HuH-7 (cell line): ENCODE measurements at places on chromosomes 2 and 18.

DNA sequence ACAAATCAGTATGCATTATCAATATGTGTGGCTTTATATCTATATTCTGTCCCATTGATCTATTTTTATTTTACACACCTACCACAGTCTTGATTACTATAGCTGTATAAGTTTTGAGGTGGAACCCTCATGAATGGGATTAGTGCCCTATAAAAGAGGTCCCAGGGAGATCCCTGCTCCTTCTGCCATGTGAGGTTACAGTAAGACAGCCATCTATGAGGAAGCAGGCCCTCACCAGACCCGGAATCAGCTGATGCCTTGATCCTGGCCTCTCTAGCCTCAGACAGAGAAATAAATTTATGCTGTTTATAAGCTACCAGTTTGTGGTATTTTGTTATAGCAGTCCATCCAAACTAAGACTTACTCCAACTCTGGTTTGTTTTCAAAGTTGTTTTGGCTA, 54.9 kb downstream of the HNRNPLL start:
- no peak for DNase-seq

DNA sequence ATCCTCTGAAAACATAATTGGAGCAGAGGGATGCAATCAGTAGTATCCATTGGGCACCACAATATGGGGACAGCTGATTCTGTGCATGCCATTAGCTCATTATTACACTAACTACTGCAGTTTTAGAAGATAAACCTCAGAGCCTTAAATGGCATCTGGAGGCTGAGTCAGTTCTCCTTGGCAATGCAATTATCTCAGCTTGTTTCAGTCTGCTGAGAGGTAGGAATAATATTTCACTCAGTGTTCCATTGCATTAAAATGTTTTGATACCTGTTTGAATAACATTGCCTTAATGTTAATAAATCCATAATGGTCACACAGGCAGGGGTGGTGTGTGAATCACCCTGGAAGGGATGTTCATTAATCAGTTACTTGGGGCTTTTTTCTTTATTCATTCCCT, 309.6 kb downstream of the LRRTM1 start:
- no peak for DNase-seq

- DNase-seq = no peak
Observed at GRCh38 chr2:42768706-42769256, 4.8 kb upstream of the OXER1 start.

DNA sequence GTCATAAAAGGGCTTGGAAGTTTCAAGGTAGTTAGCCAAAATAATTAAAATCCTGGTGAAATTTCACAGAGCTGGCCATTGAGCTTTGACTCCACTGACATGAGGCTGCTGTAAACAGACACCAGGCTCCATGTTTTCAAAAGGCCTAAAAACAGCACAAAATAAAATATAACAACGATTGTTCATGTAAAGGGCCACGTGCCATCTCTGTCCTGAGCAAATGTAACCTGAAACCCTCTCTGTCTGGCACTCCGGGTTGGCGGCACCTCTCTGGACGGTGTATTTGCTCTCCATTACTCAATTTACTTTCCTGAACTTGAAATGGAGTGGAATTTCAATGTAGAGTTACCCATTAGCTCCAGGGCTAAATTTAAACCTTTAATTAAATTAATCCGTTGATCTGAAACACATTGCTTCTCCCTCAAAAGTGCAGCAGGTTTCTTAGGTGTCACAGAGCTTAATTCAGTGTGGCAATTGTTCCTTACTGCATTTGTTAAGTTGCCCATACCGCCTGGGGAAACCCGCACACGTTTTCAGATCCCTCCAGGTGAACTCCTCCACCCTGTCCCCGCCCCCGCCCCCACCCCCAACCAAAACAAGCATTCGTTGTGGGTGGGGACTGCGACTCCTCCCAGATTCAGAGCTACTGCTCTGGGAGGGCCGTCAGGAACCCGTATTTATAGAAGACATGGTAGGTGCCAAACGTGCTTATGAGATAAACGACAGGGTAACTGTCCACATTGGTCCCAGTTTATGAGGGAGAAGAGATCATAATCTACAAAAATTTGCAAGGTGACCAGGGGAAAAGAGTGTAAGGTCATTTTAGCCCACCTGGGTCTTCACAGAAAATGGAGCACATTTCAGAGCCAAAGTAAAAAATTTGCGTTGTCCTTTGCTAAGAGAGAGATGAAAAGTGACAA, 1.2 kb upstream of the CABLES1 start:
- DNase-seq = peak; percentile 77

DNA sequence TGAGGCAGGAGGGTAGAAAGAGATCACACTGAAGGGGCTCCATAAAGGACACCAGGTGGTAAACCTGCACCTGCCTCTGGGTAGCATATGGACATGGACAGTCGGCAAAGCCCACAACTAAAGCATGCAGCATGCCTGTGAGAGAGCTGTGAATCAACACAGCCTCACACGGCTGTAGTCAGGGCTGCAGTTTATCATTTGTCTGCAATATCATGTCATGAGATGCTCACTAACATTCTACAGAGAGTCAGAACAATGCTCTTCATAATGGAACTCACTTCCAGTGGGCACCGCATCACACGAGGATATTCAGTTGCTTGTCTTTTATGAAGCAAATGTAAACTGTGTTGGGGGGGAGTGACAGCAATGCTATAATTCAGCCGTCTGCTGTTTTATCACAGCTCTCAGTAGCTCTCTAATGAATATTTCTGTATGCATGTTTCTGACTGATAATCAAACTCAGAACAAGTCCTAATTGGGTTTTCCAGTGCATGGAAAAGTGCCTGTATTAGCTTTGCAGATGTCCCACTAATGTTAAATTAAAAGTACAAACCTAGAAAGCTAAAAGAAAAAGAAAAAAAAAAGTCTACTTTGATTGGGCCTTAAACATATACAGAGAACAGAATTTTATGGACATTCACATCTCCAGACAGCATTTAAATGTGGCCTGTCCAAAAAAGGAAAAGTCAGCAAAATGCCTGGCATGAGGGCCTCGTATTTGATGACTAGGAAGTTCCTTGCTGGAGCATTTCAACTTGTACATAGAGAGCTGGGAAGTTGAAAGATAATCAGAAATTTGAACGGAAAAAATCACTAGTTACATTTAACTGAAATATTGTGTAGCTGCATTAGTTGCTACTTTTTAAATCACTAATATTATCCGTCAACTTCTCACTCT, 406.1 kb upstream of the SOX11 start:
- DNase-seq = no peak

DNA sequence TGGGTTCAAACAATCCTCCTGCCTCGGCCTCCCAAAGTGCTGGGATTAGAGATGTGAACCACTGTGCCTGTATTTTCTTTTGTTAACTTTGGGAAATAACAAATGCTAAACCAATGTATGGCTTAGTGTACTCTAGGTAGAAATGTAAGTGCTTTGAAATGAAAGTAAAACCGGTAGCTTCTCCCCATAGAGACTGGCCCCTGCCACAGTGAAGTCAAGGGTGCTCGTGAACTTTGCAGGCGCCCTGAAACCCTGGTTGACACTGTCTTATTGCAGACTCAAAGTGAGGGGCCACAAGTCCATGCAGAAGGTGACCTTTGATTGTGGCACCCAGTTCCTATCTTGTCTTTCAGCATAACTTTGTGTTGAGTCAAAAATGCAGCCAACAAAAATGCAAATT, 24.2 kb upstream of the MTCL1 start:
- DNase-seq = no peak

DNA sequence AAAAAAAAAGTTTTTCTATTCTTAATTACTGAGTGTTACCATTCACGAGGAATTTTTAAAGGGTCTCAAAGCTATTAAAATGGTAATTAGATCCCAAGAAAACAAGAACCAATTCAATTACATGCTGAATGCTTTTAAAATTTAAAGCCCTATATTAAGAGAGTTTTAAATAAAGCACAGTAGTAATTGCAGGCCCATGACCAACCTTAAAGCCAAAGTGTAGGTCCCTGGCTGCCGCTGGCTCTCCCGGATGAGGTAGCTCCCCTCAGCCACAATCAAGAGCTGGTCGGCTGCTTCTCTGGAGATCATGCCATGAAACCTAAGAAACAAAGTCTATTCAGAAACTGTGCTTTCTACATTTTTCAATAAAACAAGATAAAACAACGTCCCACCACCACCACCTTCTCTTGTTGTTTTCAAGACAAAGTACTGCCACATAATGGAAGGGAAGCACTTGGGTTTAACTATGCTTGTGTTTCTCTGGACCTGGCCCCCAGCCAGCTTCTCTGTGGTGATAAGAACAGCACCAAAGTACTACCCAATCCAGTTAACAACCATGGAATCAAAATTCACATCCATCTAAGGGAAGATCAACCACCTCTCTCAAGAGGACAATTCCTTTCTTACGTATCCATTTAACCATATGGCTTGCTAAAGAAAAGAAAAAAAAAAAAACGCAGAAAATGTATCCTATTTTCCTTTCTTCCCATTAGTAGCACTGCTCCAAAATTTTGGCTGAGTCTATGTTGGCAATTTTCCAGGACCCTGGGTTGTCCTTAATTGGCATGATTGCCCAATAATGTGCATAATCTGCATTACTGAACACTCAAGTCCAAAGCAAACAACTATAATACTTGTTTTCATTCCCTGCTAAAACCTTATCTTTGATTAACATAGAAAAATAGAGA, 90.1 kb downstream of the CHN1 start:
- DNase-seq = no peak

DNA sequence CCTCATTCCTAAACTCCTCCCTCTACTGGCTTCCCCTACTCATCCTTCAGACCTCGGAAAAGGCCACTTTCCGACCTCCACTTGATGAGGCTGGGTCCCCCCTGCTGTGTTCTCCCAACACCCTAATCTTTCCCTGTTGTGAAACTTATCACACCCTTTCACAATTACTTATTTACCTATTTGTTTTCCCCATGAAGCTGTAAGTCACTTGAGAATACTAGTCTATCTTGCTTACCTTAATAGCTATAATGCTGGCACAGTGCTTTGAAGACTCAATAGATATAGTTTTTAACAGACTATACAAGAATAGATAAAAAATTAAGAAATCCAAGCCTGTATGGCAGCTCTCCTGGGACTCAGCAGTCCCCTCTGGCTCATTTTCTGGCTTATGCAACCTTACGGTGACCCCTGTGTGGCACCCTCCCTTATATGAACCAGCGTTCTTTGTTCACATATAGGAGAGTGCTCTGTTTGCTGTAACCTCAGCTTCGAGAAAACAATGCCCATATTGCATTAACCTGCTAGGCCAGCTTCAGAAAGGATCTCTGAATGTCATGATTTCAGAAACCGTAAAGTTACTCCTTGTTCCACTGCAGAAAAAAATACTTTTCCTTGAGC, 220.4 kb upstream of the PKDCC start:
- no peak for DNase-seq

- no peak for DNase-seq
Observed at GRCh38 chr18:38693104-38693503, 1127.5 kb upstream of the CELF4 start.

DNA sequence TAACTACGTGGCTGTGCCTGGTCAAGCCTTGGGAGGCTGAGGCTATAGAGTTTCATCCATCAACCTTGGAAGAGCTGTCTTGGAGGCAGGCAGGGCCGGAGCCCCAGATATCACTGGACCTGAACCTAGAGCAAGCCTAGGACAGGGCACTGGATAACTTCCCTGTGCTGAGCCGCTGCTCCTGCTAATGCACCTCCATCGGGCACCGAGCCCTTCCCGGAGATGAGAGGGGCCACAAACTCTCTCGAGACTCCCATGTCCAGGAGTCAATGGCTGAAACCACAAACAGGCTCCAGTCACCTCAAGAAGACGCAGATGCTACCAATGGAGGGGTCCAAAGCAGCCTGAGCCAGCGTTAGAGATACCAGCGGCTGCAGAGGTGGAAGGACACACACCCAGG, 866.0 kb downstream of the LRP1B start:
- no peak for DNase-seq

- DNase-seq = no peak
Observed at GRCh38 chr2:121790276-121790956, 35.0 kb downstream of the TSN start.

DNA sequence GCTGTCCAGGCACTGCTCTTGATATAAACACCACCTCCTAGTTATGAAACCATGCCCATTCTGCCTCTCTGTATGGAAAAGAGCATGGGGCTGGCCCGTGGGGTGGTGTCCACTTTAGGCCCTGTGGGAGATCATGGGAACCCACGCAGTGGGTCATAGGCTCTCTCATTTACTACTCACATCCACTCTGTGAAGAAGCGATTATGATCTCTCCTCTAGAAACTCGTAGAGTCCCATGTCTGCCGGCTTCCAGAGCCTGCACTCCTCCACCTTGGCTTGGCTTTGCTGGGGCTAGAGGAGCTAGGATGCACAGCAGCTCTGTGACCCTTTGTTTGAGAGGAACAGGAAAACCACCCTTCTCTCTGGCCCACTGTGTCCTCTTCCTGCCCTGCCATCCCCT, 15.9 kb downstream of the EMX1 start:
- DNase-seq = no peak

GRCh38 chr2:25651782-25652455, 21.5 kb downstream of the DTNB start:
- no peak for DNase-seq

DNA sequence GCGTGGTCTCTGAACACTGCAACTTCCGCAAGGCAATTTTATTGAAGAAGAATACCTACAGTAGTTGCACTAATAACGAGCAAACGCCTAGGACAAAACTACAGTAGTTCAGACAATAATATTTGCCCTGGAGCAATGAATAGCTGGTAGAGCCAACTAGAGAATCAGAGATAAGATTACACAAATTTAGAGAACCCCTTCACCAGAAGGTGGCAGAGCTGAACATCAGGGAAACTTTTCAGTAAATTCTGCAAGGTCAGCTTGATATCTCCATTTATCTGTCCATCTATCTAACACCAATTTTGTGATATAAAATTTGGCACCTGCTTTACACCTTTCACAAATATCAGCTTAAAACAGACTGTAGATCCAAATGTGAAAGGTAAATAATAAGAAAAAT, 43.8 kb downstream of the CDH19 start:
- peak; percentile 2 for DNase-seq

GRCh38 chr2:11775384-11775783, 29.0 kb downstream of the LPIN1 start:
- DNase-seq = no peak

DNA sequence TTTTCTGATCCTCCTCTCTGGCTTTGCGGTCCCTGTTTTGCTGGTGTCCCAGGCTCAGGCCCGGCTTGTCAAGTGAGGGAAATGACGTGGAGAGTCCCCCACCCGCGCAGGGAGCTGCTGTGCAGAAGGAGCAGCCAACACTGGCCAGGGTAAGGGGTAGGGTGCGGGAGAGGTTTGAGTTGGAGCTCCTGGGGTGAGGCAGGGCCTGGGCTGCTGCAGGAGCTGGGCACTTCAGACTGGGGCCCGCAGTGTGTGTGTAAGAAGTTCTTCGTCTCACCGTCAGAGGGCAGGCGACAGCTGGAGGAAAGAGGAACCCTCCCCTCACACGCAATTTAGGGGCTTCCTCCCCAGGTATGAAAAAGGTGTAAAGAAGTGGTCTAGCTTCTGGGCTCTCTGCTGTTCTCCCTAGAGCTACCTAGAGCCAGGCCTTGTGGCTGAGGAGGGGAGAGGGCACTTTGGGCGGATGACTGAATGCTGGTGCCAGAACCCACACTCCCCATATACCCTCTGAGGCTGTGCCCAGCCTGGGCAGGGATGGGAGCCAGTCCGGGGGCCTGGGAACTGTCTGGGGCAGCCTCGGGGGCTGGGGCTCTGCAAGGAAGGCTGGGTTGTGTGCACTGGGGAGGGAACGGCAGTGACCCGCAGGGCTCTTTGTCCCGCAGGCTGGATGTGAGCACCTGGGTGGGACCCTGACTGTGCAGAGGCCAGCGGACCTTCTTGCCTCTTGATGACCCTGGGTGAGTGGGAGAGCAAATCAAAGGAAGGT, 11.8 kb downstream of the CELF4 start:
- DNase-seq = no peak
